Thoracic aorta (tissue), 2 donors: ENCODE measurements at places on chromosomes 16 and 17. TPM values are rescaled to one million over a fixed set of nuclear protein-coding genes. Genes with fewer than 3 reads are reported as not detected.

DNA sequence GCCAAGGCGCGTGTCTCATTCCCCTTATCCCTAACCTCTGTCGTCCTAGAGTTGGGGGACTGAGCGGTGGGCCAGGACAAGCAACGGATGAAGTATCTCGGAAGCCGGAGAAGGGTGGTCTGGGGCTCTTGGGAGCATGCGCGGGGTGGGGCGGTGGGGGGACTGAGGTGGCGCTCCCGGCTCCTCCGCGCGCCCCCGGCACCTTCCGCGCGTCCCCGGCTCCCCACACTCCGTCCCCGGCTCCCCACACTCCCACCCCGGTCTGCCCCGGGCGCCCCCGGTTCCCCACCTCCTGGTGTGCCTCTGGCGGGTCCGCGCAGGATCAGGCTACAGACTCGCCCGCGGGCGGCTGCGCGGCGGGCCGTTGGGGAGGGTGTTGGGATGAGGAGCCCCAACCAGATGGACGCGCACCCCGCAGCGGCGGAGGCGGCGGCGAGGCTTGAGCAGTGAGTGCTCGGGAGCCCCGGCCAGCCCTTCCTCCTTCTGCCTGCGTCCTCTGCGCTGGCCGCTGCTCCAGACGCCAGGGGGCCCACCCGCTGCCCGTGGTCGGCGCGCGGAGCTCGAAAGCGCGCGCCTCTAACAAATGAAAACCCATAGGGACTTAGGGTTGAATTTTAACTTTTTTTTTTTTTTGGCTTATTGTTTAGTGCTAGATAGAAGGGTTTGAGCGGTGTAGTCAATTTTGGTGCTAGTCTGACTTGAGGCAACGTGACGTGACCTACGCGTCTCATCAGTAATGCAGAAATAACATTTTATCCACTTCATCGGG, 5.6 kb upstream of the CRYM start:
- no peaks in the 10 kb centered on the region for H3K27me3 ChIP-seq
- peak overlapping the region; percentile 65 for H3K4me3 ChIP-seq
- H3K4me1 ChIP-seq, result peaks cover 5% of the 10 kb centered on the region
- H3K27ac ChIP-seq, result peak overlapping the region; percentile 31
- DNase-seq, result no peak

DNA sequence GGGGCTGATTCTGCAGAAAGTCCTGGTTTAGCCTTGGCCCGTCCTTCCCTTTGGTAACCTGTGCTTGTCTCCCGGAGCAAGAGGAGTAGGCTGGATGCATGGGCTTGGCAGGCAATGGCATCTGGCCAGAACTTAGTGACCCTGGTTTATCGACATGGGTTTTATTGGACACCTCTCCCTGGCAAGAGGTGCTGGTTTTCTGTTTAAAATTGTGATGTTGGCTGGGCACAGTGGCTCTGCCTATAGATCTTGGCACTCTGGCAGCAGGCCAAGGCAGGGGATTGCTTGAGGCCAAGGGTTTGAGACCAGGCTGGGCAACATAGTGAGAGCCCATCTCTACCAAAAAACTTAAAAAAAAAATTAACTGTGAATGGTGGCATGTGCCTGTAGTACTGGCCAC, 31.2 kb downstream of the SLC12A3 start:
- DNase-seq, result no peak
- H3K4me3 ChIP-seq, result no peak overlapping the region
- H3K36me3 ChIP-seq, result no peaks in the 10 kb centered on the region
- H3K27ac ChIP-seq, result no peak overlapping the region
- no peaks in the 10 kb centered on the region for H3K4me1 ChIP-seq
- H3K27me3 ChIP-seq, result no peaks in the 10 kb centered on the region

- no peak overlapping the region for H3K4me3 ChIP-seq
- no peaks in the 10 kb centered on the region for H3K4me1 ChIP-seq
- H3K27me3 ChIP-seq, result no peaks in the 10 kb centered on the region
- no peaks in the 10 kb centered on the region for H3K36me3 ChIP-seq
- DNase-seq, result no peak
Measured at GRCh38 chr17:79353016-79353415, 257.8 kb downstream of the RBFOX3 start.

- DNase-seq, result no peak
- peaks cover 5% of the 10 kb centered on the region for H3K4me1 ChIP-seq
- H3K36me3 ChIP-seq, result no peaks in the 10 kb centered on the region
- H3K27me3 ChIP-seq, result no peaks in the 10 kb centered on the region
Measured at GRCh38 chr17:46772475-46773220, 45.8 kb downstream of the WNT3 start.

- no peak overlapping the region for H3K27ac ChIP-seq
- no peak for DNase-seq
- H3K4me3 ChIP-seq, result no peak overlapping the region
- H3K4me1 ChIP-seq, result no peaks in the 10 kb centered on the region
- no peaks in the 10 kb centered on the region for H3K27me3 ChIP-seq
Measured at GRCh38 chr16:64311241-64311640, 810.6 kb downstream of the CDH11 start.

DNA sequence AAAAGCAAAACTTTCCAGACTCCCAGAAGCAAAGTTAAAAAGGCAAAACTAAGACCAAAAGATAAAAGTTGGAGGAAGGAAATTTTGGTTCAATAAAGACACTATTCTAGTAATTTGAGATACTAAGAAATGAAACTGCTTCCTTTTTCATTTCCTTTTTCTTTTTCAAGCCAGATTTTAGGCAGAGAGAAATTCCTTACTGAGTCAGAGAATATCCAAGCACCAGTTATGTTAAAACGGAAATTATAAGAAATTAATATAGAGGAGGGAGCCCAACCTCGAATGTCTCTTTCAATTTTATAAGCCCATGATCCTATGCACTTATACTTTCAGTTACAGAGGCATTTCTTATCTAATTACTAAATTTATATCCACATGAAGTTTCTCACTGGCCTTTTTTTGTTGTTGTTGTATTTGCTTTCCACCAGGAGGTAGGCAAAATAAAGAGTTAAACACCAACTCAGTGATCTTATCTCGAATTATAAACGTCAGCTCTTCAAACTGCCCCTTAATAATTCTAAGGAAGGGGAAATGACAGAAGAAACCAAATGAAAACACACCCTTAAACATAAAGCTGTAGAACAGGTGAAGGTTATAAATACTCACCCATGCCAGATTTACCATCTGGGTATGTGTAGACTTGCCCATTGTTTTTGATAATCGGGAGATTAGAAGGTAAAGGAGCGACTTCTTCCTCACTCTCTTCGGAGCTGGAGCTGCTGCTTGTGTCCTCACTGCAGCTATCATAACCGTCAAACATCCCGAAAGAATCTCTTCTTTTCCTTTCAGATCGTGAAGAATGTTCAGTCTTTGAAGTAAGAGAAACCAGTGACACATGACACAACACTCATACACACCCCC, 35.2 kb downstream of the MBTD1 start:
- H3K27ac ChIP-seq, result no peak overlapping the region
- peaks cover 6% of the 10 kb centered on the region for H3K4me1 ChIP-seq
- H3K36me3 ChIP-seq, result peaks cover 5% of the 10 kb centered on the region
- no peaks in the 10 kb centered on the region for H3K27me3 ChIP-seq

- no peaks in the 10 kb centered on the region for H3K4me1 ChIP-seq
- no peak overlapping the region for H3K27ac ChIP-seq
- peaks cover 33% of the 10 kb centered on the region for H3K36me3 ChIP-seq
- H3K4me3 ChIP-seq, result no peak overlapping the region
- no peaks in the 10 kb centered on the region for H3K27me3 ChIP-seq
- DNase-seq, result no peak
Measured at GRCh38 chr17:37557482-37557881, 51.7 kb downstream of the SYNRG start.

GRCh38 chr17:61361084-61361483, 38.6 kb upstream of the TBX2 start:
- H3K27ac ChIP-seq, result no peak overlapping the region
- no peak overlapping the region for H3K4me3 ChIP-seq
- no peak for DNase-seq
- H3K27me3 ChIP-seq, result no peaks in the 10 kb centered on the region
- H3K4me1 ChIP-seq, result no peaks in the 10 kb centered on the region

- no peaks in the 10 kb centered on the region for H3K4me1 ChIP-seq
- DNase-seq, result no peak
- H3K4me3 ChIP-seq, result no peak overlapping the region
- no peaks in the 10 kb centered on the region for H3K36me3 ChIP-seq
- H3K27ac ChIP-seq, result no peak overlapping the region
Measured at GRCh38 chr17:4472286-4472685, 26.4 kb upstream of the SPNS2 start.

Gene MMP15
- total RNA-seq, result 2.1 TPM

Gene KRT40
- total RNA-seq, result not detected

Gene TBC1D3E
- total RNA-seq, result not detected

Gene FAM20A
- 25.3 TPM for total RNA-seq

Gene EVI2B
- total RNA-seq, result 18.5 TPM
